ENCODE measurements at places on chromosomes 2 and 18.

DNA sequence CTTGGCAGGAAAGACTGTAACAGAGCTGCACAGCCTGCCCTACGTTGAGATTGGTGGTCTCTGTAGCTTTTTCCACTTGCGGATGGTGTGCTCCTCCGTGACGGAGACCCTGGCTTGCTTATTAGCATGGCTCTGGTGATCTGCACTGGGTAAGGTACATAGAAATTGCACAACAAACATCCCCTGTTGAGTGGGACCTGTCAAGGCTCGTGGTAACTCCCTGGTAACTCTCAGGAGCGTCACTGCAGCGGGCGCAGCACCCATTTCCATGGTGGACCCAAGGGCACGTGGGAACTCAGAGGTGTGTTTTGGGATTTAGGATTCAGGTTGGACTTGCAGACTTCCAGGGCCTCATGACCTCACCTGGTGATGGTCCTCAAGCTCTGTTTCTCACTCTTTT lies 1.1 kb downstream of the TRAF3IP1 start:
- no peaks in the 10 kb centered on the region for H3K27me3 ChIP-seq
- H3K36me3 ChIP-seq: no peaks in the 10 kb centered on the region
- H3K4me1 ChIP-seq: peaks cover 9% of the 10 kb centered on the region

DNA sequence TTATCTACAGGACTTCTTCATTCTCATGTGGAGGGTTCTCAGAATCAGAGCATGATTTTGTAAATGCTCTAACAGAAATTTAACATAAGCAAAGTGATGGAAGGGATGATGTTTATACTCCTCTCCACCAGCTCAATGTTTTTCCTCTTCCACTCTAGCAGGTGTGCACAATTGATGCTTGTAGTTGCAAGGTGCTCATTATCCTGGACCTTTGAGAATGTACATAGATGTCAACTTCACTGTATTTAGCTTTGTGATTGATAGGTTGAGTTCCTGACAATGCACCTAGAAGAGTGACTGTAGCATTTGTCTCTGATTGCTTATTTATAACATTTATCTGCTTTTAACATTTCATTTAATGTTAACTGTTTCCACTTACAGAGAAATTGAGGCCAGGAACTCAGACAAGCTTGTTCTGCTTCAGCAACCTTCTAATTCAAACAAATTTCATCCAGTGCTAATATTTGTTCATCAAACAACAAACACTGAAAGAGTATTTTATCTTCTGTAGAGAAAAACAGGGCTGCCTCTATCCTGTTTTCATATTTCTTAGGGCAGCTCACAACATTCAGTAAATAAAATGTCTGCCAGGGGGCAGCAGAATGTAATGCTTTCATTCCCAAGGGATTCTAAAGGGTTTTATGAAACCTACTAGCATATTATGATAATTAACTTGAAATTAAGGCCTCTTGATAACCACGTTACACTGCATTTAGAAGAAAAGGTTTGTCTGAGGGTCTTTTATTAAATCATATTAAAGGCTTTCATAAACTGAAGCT lies 127.9 kb upstream of the NOL4 start:
- DNase-seq: peak; percentile 4
- no peaks in the 10 kb centered on the region for H3K4me1 ChIP-seq
- H3K27me3 ChIP-seq: no peaks in the 10 kb centered on the region
- H3K27ac ChIP-seq: no peak overlapping the region
- no peaks in the 10 kb centered on the region for H3K36me3 ChIP-seq

DNA sequence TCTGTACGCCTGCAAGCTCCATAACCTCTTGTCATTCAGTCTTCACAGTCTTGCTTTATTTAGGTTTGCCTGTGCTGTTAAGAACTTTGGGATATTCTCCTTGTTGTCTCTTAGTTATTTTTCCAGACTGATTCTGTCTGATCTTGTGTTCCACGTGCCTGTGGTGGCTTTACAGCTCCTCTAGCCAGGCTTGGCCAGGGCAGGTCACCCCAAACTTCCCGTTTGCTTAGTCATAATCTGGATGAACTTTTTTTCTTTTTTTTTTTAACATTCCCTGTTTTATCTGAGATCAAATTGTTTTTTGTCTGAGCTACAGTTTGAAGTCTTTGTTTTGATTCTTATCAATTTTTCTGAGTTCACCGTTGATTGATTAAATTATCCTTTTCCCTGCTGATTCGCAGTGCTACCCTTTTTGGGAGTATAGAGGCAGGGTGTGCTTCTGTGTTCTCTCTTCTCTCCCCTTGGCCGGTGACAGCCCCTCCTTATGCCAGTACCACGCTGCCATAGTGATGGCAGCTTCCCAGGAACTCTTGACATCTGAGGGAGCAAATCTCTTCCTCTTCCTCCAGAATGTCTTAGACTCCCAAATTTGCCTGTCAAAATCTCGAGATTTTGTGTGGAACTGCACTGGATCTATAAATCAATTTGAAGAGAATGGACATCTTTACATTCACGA lies 2.5 kb downstream of the SP100 start:
- H3K27me3 ChIP-seq: no peaks in the 10 kb centered on the region
- peak; percentile 83 for DNase-seq
- no peaks in the 10 kb centered on the region for H3K36me3 ChIP-seq
- H3K4me3 ChIP-seq: peak overlapping the region; percentile 71
- peak overlapping the region; percentile 57 for H3K27ac ChIP-seq

DNA sequence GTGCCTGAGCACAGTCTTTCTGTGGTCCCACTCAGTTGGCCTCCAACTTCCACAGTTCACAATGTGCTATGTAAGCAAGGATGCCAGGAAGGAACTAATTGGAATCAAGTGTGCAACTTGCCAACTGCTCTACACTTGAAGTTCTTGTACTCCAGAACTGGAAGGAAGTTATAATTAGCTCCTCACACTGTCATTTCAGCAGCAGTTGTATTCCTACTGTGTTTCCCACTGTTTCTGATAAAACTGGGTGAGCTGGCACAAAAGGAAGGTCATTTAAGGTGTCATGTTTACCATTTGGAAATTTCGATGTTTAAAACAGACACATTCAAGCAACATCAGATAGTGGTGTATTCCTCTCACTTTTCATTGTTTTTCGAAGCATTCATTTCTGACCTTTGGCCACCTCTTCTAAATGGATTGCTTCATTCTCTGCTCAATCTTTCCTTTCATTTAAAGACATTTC lies 84.2 kb downstream of the ANTXR1 start:
- H3K36me3 ChIP-seq: no peaks in the 10 kb centered on the region
- DNase-seq: no peak
- no peak overlapping the region for H3K4me3 ChIP-seq
- no peak overlapping the region for H3K27ac ChIP-seq

GRCh38 chr18:13433125-13433524 lies 214.6 kb downstream of the LDLRAD4 start:
- H3K27ac ChIP-seq: no peak overlapping the region
- no peak for DNase-seq
- no peaks in the 10 kb centered on the region for H3K36me3 ChIP-seq
- no peak overlapping the region for H3K4me3 ChIP-seq

- no peaks in the 10 kb centered on the region for H3K27me3 ChIP-seq
- peak overlapping the region; percentile 82 for H3K4me3 ChIP-seq
- peaks cover 2% of the 10 kb centered on the region for H3K36me3 ChIP-seq
- H3K27ac ChIP-seq: peak overlapping the region; percentile 64
Observed at GRCh38 chr18:70288171-70288850, 534 bp upstream of the SOCS6 start.

DNA sequence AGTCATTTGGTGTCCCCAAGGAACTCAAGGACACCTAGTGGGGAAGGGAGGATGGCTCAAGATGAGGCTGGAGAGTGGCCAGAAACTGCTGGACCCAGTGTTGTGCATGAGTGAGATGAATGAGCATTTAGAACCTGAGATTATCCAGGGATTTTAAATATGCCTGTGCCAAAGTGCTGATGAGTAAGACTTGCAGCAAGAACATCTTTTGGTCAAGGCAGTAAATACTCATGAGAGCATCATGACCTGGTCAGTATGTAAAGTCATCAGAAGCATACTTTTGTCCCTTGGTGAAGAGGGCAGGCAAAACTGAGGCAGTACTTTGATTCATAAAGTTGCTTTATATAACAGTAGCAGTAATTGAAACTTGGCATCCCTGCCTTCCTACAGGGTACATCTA lies 3.1 kb upstream of the SPP2 start:
- no peaks in the 10 kb centered on the region for H3K4me1 ChIP-seq
- no peaks in the 10 kb centered on the region for H3K27me3 ChIP-seq
- H3K36me3 ChIP-seq: no peaks in the 10 kb centered on the region
- no peak overlapping the region for H3K27ac ChIP-seq

DNA sequence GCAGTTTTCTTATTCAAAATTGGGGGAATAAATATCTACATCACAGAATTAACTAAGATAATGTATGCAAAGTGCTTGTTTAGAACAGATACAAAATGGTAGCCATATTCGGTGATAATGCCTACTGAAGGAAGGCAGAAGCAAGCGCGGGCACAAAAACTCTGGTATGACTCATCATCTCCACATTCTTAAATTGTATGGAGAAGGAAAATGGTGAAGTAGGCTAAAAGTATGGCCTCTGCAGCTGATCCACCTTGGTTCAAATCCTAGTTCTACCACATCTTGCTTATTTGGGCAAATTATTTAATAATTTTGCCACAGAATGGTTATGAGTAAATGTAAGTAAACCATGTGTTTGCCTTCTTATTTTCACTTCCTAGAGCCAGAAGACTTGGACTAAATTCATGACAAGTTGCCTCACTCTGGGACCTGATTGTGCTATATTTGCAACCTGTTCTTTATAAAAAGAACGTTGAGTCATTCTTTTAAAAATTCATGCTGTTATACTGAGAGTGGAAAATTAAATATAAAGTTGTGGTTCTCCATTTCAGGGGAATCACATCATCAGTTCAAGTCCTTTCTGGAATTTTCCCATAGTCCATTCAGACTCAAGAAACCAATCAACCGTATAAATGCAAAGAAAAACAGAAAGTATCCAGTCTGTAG lies 9.0 kb upstream of the CDK15 start:
- H3K27me3 ChIP-seq: no peaks in the 10 kb centered on the region
- H3K4me3 ChIP-seq: no peak overlapping the region
- no peaks in the 10 kb centered on the region for H3K36me3 ChIP-seq
- H3K4me1 ChIP-seq: peaks cover 6% of the 10 kb centered on the region
- peak overlapping the region; percentile 85 for H3K27ac ChIP-seq

DNA sequence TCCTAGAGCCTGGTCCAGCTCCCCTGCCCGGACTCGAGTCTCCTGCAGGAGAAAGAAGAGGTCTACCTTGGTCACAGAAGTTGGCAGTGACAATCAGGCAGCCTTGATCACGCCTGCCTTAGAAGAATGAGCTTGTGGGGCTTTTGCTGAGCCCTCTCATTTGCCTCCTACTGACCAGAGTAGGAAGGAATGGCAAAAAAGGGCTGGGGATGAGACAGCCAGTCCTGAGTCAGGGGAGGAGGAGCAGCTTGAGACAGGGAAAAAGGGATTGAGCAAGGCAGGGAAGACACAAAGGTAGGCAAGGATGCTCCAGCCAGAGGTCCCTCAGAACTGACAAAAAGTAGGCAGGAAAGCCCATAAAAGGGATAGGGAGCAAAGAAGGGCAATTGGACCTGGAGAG lies 6.0 kb downstream of the WDR54 start:
- H3K27me3 ChIP-seq: no peaks in the 10 kb centered on the region
- no peak overlapping the region for H3K4me3 ChIP-seq
- peaks cover 2% of the 10 kb centered on the region for H3K4me1 ChIP-seq
- peaks cover 16% of the 10 kb centered on the region for H3K36me3 ChIP-seq
- H3K27ac ChIP-seq: no peak overlapping the region
- no peak for DNase-seq

GRCh38 chr2:166404831-166405568 lies 29.3 kb upstream of the SCN9A start:
- DNase-seq: peak; percentile 12
- no peaks in the 10 kb centered on the region for H3K27me3 ChIP-seq
- H3K27ac ChIP-seq: no peak overlapping the region
- no peaks in the 10 kb centered on the region for H3K4me1 ChIP-seq
- no peaks in the 10 kb centered on the region for H3K36me3 ChIP-seq
- H3K4me3 ChIP-seq: no peak overlapping the region

- peaks cover 27% of the 10 kb centered on the region for H3K4me1 ChIP-seq
- DNase-seq: no peak
Observed at GRCh38 chr18:48898521-48898920, 52.2 kb downstream of the SMAD7 start.

- DNase-seq: no peak
- H3K36me3 ChIP-seq: no peaks in the 10 kb centered on the region
- peaks cover 6% of the 10 kb centered on the region for H3K27me3 ChIP-seq
Observed at GRCh38 chr2:101185656-101186055, 34.5 kb upstream of the TBC1D8 start.

GRCh38 chr18:37184209-37184868 lies 355.4 kb downstream of the KIAA1328 start:
- H3K27ac ChIP-seq: no peak overlapping the region
- H3K4me1 ChIP-seq: no peaks in the 10 kb centered on the region
- H3K27me3 ChIP-seq: no peaks in the 10 kb centered on the region
- no peaks in the 10 kb centered on the region for H3K36me3 ChIP-seq

DNA sequence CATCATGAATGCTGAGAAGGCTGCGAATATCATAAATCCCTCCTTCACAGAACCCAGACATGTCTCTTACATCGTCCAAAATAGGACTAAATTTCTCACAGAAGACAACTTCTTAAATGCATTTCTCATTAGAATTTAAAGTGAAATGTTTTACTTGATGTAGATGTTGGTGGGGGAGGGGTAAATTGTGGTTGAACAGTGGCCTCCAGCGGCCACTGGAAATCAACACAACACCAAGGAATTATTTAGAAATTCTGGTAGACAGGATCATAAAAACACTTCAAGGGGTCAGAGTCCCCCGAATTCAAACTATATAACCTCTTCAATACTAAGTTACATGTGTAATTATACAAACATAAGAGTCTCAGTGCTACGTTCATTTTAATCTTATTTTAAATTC lies 135.9 kb downstream of the ABCA12 start:
- H3K4me3 ChIP-seq: no peak overlapping the region
- no peak overlapping the region for H3K27ac ChIP-seq
- no peaks in the 10 kb centered on the region for H3K36me3 ChIP-seq
- H3K4me1 ChIP-seq: no peaks in the 10 kb centered on the region

DNA sequence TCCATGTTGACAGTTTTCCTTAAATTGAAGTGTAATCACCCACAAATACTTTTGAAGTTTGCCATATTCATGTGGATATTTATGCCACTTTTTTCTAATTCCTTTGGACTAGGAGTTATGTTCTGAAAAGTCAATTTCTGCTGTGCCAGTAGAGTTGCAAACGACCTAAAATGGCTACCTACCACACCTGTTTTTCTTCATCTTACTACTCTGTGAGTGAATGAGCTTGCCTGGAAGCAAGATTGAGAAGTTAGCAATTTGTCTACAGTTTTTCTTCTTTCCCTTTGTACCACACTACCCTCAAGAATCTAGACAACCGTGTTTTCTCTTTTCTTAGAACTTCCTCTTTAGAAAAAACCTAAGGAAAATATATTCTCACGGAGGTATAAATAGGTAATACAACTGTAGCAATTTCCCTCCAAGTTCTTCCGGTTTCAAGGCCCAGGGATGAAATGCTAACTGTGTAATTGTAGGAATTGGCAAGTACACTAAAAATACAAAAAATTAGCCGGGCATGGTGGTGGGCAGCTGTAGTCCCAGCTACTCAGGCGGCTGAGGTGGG lies 7.3 kb upstream of the SLC39A10 start:
- no peaks in the 10 kb centered on the region for H3K4me1 ChIP-seq
- no peaks in the 10 kb centered on the region for H3K36me3 ChIP-seq
- H3K4me3 ChIP-seq: no peak overlapping the region
- no peaks in the 10 kb centered on the region for H3K27me3 ChIP-seq
- H3K27ac ChIP-seq: no peak overlapping the region
- no peak for DNase-seq

GRCh38 chr18:58495634-58496033 lies 133.3 kb downstream of the ALPK2 start:
- no peak for DNase-seq
- peaks cover 7% of the 10 kb centered on the region for H3K27me3 ChIP-seq
- H3K4me1 ChIP-seq: no peaks in the 10 kb centered on the region
- no peak overlapping the region for H3K27ac ChIP-seq
- H3K36me3 ChIP-seq: no peaks in the 10 kb centered on the region
- H3K4me3 ChIP-seq: no peak overlapping the region

All from fibroblast of lung (primary cell).